ENCODE measurements at places on chromosomes 1 and 21.

DNA sequence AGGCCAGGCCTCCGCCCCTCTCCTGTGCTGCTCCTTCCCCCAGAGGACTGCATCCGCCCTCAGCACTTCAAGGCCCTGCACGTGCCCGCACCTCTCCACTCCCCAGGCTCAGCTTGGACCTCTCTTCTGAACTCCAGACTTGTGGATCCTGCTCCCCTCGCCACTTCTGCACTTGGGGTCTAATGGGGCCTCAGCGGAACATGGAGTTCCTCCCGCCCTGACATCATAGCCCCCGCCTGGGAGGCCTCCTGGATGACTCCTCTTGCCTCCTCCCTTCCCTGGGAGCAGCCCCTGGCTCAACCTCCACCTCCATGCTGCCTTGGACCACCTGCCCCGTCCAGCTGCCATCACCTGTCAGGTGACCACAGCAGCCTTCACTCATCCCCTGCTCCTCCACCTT is 10.1 kb downstream of the OXCT2 start:
- DNase-seq: no peak

DNA sequence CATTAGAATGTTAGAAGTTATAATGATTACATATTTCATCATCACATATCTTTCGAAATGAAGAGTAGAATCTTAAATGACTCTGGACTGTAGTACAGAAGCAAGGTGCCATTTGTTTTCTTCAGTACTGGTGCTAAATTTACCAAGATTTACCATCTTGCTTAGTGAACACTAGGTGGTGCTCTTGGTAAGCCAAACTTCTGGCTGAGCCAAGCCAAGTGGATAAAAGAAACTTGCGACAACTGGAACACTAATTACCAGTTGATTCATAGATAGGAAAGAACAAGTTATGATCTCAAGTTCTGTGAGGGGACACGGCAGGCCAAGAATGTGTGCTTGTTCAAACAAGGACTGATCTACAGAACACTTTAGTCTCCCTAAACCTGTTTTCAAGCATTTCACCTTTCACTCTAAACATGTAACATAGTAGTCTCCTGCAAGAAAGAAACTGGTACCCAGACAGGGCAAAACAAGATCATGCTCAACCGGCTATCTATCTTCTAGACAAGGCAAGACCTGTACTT is 19.8 kb downstream of the SPRTN start:
- no peak for DNase-seq

GRCh38 chr1:224133741-224134299 is 19.9 kb downstream of the FBXO28 start:
- DNase-seq: no peak

DNA sequence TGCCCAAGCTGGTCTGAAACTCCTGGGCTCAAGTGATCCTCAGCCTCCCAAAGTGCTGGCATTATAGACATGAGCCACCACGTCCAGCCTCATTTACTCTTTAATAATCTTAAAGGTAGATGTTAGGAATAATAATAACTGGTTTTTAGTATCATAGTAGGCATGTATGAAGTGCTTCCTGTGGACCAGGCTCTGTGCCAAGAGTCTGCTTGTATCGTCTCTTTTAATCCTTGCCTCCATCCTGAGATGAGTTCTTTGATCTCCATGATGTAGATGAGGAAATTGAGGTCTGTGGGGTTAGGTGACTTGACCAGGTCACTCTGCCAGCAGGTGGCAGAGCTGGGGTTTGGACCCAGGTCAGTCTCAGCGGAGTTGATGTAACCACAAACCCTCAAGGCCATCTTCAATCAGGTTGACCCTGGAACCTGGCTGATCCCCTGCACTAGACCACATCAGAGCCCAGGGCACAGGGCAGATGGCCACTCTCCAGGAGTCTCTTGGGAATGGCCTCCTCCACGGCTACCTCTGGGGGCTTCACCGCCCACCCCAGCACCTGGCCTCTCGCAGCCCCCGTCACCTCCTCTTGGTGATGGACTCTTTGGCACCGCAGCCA is 11.3 kb downstream of the EFHD2 start:
- no peak for DNase-seq

GRCh38 chr1:167492481-167492910 is 25.8 kb downstream of the CD247 start:
- no peak for DNase-seq

GRCh38 chr1:185334182-185334581 is 17.1 kb upstream of the IVNS1ABP start:
- no peak for DNase-seq

DNA sequence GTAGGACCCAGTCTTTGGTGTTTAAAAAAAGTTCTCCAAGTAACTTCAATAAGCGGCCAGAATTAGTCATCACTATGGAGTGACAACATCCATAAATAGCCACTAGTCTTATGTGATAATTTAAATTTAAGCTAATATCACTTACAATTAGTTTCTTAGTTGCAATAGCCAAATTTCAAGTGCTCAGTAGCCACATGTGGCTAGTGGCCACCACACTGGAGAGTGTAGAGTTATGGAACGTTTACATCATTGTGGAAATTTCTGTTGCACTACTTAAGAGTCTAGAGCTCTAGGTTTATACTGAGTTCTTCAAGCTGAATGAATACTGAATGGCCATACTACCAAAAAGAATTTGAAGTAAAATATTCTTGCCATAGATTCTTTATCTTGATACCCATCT is 121.1 kb downstream of the RUNX1 start:
- DNase-seq: no peak

DNA sequence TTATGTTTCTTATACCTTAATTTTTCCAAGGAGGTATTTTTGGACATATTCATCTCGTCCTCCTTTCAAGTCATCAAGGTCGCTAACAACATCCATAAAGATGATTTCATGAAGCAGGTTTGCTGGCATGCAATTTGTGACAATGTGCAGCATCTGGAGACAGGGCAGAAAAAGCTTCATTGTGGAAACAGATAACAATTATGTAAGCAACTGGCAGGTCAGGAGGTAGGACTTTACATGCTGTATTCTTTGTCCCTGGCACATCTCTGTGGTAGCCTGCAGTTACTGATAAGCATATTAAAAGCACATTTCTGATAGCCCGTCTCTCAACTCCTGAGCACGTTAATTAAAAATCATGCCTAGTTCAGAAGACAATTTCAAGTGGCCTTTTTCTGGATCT is 156.8 kb downstream of the LEPR start:
- no peak for DNase-seq

- no peak for DNase-seq
Observed at GRCh38 chr1:38005195-38006007, at the start of gene FHL3. Gene FHL3 (minus strand): TSS chr1:38005514. CDS start chr1:37999412, 6,102 bp downstream.

All from substantia nigra (tissue), 51 donors.